Stimulated activated CD8-positive, alpha-beta memory T cell treated with anti-CD3 and anti-CD28 coated beads, Interleukin-4, amount 100 ng/mL, for 1 hour (primary cell): ENCODE measurements at places on chromosomes 1 and 21.

DNA sequence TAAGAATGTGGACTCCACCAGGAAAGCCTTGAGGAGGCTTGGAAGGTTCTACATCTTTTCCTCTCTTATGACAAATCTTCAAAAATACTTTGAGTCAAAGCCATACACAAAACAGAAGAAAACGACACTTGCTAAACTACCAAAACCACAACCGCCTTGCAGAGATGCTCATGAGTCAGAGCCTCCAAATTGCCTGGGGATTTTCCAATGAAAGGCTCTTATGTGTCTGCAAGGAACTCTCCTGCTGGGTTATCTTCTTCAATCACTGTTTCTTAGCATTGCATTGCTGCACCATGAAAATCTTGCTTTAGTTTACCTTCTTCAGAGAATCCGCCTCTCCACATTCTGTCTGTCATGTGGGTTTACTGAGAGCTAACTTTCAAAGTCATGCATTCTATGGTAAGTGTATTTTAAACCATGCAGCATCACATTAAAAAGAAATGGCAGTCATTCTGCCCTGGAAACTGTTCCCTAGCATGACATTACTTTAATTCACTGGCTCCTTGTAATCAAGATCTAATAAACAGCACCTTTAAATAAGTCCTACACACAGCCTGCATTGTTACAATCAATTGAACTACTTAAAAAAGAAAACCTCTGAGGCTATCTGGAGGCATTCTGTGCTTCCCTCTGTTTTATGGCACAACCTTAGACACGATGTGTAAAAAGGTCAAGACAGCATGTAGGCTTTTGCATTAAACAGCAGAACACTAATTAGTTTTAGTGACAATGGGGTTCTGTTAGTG, 210.0 kb upstream of the FOXD3 start:
- no peak for DNase-seq

DNA sequence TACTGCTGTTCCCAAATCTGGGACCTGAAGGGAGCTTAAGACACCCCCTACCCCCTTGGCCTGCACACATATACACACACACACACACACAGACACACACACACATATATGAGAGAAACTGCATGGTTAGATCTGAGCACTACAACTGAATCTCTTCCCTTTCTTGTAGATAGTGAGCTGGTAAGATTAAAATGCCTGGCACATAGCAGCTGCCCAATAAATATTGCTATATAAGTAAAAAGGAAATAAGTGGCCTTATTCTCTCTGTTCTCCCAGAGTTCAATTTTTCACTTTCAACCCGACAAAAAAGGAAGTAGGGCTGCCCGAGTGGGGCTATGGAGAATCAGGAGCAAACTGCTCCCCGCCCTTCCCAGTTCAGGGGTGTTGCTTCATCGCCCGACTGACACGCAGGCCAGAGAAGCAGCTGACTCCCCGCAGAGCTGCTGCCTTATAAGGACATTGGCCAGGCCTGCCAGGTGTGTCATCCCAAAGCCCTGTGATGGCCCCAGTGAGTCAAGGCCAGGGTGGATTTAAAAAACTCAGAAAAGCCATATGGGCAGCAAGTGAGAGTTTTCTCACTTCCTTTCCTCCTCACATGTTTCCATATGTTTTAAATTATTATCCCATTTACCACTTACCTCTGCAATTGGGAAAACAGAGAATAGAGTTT, 106.5 kb upstream of the SLC44A3 start:
- no peak for DNase-seq

GRCh38 chr1:226985839-226986463, 45.9 kb downstream of the COQ8A start:
- DNase-seq = no peak

- no peak for DNase-seq
These were observed 134.2 kb downstream of the TLR5 start for GRCh38 chr1:223008808-223009207.

DNA sequence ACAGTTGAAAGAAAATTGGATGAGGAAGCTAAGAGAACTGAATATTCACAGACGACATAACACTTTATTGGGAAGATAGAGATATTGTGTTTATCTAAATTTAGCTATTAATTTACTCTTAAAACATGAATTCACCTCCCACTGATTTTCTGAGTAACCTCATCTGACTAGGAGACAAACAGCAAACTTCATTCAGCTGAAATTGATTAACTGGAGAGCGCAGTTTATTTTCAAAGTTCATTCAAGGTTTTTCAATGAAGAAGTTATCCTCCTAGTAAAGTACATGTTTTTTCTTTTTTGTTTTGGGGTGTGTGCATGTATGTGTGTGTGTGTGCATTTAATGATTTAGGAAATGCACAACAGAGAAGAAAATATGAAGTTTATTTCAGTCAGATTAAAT, 215.0 kb downstream of the KCNT2 start:
- no peak for DNase-seq

GRCh38 chr1:9112961-9113880, 15.7 kb downstream of the GPR157 start:
- DNase-seq = no peak

DNA sequence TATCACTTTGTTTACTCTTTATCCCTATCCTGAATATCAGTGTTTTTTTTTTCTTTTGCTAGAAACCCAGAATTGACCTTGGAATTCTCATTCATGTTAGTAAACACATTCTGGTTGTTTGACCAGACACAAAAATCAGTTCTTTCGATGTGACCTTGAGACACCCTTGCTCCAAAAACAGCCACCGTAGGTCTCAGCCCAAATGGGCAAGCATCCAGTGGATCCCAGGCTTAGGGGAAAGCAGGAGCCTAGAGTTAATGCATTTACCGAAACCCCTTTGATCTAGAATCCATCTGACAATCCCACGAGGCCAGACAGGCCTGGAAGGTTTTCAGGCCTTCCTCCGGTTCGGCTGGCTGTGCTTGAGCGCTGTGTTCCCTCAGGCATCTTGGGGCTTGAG, 47.6 kb downstream of the IRF2BP2 start:
- DNase-seq = no peak

- no peak for DNase-seq
These were observed 7.9 kb upstream of the PHGDH start for GRCh38 chr1:119703666-119704450.

DNA sequence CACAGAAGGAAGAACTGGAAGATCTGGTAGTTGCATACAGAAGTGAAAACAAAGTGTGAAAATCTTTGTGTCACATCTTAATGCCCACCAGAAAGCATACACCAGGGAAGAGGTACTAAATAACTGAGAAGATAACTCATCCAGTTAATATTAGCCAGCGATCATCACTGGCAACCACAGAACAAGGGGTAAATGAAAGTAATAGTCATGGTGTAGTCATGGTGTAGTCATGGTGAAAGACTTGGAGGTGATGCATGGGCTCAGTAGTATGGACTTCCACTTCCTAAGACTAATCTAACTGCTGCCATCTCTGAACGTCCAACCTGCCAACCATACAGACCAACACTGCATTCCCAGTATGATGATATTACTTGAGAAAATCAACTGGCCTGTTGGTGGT, 481.2 kb upstream of the NR5A2 start:
- no peak for DNase-seq

DNA sequence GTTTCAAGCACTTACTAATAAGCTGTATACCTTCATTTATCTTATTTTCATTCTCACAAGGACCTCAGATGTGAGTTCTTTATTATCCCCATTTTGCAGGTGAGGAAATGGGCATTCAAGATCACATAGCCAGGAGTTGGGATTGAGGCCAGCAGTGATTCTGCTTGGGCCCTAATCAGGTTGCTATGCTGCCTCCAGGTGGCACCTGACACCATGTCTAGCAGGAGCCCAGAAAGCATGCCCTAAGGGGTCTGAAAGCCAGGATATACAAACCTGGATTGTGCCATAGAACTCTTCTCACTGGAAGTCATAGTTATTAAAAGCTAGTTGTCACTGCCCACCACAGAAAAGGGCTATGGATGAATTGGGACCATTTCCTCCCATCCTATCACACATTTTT, 61.1 kb downstream of the FYB2 start:
- no peak for DNase-seq

- no peak for DNase-seq
These were observed 113.6 kb downstream of the LRRC40 start for GRCh38 chr1:70091811-70092210.

DNA sequence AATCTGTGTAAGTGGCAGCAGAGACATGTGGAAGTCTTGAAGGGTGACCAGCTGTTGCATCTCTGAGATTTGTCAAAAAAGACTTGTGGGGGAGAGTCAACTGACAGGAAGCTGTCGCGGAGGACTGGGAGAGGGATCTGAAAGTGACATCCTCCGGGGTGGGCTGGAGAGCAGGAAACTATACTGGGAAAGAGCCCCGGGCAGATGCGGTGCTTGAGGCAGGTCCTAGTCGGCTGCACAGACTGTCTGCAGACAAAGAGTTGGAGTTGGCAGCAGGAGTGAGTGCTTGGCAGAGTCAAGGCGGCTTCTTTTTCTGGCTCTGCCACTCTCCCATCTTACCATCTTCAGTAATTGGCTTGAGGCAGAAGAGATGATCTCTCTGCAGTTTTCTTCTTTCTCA, 294.0 kb upstream of the C1orf87 start:
- no peak for DNase-seq

GRCh38 chr1:183871142-183871541, 66.2 kb downstream of the RGL1 start:
- DNase-seq = no peak

DNA sequence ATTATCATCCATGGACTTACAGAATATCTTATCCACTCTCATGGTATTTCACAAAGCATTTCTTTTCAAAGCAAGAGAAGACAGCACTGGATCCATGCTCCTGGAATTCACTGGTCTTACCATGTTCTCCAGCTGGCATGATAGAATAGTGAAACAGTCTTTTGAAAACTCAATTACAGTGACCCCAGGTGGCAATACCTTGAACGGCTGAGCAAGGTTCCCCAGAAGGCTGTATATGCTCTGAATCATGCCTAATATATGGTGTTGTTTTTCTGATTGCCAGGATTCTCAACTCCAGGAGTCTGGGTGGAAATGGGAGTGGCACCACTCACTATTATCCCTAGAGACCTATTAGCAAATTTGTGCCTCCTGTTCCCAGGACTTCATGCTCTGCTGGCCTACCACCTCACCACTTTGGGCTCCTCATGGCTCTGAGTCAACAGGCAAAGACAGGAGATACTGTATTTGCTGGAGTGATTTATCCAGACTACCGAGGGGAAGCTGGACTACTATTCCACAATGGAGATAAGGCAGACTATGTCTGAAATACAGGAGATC, 87.6 kb downstream of the CATSPERE start:
- DNase-seq = no peak

DNA sequence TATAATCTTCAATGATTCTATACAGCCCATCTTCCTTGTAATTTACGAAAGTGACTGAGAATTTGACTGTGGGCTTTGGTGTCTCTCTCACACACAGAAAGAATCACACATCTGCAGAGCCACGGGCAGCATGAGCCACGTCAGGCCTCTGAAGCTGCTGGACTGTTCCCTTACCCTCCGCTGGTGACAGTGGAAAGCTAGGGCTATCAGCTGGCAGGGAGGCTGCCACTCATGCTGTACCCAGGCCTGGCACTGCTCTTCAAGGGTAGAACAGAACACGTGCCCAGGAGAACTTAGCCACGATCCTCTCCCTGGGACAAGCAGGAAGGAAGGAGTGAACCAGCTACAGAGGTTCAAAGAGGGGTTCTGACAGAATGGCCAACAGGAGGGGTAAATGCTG, 90.7 kb downstream of the JAK1 start:
- no peak for DNase-seq
